ENCODE measurements at places on chromosomes 4 and X. TPM values are rescaled to one million over a fixed set of nuclear protein-coding genes. Genes with fewer than 3 reads are reported as not detected.

GRCh38 chrX:129690435-129690834 lies 35.7 kb upstream of the APLN start:
- DNase-seq: peak; percentile 9

DNA sequence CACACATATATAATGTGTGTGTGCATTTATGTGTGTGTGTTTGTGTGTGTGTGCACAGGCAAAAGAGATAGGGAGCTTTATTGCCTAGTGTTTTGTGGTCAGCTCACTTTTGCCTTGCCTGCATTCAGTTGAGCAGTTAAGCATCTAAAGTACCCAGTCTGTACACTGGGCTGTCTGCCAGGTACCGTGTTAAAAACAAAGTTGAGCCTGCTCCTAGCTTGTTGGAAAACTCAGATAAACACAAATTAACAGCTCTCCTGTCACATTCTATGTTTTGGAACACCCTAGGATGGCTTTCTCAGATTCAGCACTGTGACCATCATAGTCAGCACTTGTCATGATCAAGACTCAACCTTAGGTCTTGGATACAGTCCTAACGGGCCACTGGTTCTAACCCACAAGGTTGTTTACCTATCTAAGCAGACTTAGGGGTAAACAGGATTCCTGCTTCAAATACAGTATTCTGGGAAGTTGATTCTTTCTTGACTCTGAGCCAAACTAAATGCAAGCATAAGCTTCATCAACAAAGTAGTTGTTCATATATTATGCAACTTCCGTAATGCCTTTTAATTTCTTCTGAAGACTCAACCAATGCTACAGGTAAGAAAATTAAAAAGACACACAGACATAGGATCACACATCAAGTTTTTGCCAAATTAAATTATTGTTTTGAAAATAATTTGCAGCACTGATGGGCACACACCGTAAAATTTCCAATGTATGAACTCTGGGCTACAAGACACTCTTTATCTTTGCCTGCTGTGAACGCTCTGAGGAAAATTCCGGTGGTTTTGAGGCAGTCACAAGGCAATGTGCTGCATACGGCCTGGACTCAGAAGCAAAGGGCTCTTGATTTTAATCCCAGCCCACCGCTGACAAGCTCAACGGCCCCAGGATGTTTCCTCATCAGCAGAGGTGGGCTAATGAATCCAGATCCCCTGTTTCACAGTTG lies 11.3 kb upstream of the CD99 start:
- DNase-seq: no peak

DNA sequence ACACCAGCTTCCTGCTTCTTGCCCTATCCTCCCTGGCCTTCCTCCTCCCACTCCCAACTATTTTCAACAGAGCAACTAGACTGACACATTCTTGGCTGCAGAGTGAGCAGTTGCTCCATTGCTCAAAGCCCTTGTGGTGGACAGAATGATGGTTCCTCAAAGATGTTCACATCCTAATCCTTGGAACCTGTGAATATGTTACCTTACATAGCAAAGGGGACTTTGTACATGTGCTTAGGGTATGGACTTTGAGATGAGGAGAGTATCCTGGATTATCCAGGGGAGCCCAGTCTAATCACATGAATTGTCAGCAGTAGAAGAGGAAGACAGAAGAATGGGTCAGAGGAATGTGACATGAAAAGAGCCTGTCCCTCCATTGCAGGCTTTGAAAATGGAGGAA lies 24.9 kb upstream of the HOPX start:
- DNase-seq: no peak

NUP62CL gene
- not detected for total RNA-seq

- DNase-seq: peak; percentile 95
Measured at GRCh38 chr4:126701756-126702155, 931.0 kb upstream of the INTU start.

DNA sequence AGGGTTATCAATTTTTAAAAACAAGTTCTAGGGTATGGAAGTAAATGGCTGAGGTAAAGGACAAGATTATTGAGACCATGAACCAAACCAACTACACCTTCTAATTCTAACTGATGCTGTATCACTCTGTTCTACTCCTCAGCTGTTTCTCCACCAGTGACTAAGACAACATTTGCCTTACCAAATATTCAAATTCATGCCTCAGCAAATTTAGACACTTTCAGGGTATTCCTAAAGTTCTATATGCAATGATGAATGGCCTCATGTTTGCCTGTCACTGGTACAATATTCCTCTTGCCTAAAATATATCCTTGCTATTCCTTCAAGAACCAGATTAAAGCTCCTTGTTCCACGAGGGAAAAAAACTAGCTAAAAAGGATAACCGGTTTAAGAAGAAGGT lies 5.0 kb downstream of the RPL9 start:
- DNase-seq: no peak

GRCh38 chr4:108384544-108384943 lies 215.8 kb upstream of the LEF1 start:
- no peak for DNase-seq

- DNase-seq: no peak
Measured at GRCh38 chr4:61959087-61959486, 759.0 kb downstream of the ADGRL3 start.

GRCh38 chr4:65021737-65022136 lies 612.5 kb upstream of the TECRL start:
- no peak for DNase-seq

CNKSR2 gene
- 0.76 TPM for total RNA-seq

Data from GM23248 (cell line).